ENCODE measurements at places on chromosomes 3 and 15.

GRCh38 chr3:64972793-64973192 lies 285.0 kb upstream of the ADAMTS9 start:
- peak; percentile 4 for DNase-seq

DNA sequence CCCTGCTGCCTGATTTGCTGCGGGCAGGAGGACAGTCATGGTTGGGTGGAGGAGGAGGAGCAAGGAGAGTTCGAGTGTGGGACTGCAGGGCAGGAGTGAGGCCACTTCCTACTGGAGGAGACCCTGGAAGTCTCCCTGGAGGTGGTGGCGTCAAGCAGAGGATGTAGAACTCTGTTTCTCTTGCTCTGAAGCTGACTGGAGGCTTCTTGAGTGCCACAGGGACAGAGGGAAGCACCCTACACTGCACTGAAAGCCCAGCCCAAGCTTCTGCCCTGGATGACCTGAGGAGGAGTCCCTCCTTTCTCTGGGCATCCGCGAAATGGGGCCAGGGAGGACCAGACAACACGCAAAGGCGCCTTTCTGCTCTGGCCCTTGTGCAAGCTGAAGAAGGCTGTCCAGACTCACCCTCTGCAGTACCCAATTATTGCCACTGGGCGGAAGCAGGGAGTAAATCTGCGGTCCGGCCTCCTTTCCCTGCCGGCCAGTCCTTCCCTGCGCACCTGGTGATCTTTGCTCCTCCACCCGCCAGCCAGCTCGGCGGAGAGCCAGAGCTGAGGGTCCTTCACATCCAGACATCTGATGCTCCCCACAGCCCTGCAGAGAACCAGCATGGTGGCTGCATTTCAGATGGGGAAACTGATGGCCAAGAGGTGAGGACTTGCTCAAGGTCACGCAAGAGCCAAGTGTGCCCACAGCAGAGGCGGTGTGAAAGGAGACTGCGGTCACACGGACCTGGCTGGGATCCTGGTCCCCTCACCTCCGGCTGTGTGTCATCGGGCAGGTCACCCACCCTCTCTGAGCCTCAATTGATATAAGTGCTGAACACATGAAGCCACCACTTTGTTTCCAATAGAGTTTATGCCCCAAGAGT lies 207.1 kb downstream of the TBC1D2B start:
- no peak for DNase-seq

- DNase-seq: no peak
Measured at GRCh38 chr3:159773706-159774105, 214.9 kb upstream of the IL12A start.

GRCh38 chr15:65980824-65981456 lies 111.6 kb downstream of the RAB11A start:
- DNase-seq: no peak

- DNase-seq: no peak
Measured at GRCh38 chr3:195932418-195933043, 24.2 kb upstream of the TNK2 start.

GRCh38 chr3:70250492-70250891 lies 61.9 kb downstream of the MDFIC2 start:
- DNase-seq: no peak

- no peak for DNase-seq
Measured at GRCh38 chr3:162338514-162338913, 841.9 kb downstream of the OTOL1 start.

DNA sequence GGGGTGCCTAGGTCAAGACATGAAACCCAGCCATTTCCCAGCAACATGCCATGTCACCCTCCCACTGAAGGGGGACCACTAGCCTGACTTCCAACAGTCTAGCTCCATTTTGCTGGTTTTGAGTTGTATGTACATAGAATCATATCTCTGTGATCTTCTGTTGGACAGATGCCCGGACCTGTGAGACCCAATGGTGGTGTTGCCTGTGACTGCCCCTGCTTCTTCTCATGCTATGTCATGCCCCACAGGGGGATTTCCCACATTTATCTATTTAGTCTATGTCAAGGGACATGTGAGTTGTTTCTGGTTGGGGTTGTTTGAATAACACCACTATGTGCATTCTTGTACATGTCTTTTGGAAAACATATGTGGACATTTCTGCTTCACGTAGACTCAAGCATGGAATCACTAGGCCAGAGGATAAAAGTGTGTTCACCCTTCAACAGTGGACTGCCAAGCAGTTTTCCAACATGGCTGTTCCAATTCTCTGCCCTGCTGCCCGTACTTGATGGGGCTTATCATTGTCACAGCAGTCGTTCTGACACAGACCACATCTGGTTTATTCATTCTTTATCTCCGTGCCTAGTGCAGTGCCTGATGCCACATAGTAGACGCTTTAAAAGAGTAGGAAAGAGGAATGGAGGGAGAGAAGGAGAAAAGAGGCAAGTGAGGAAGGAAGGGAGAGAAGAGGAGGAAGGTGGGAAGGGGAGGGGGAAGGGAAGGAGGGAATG lies 114.4 kb downstream of the TPRA1 start:
- DNase-seq: no peak

DNA sequence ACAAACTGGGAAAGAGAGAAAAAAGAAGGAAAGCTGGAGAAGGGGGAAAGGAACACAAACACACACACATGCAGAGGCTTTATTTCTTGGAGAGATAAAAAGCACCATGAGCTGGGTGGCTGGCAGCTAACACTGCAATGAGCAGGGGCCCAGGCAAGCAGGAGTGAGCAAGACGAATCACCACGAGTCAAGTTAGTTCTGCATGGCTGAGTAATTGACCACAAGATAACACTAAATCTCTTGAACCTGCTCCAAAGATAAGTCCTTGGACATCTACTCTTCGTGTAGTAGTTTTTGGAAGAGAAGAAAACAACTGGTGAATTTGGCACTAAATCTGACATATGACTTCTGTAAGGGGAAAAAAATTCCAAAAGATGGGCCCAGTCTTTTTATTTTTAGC lies 100.9 kb downstream of the MYO5A start:
- DNase-seq: no peak

GRCh38 chr3:182533394-182533793 lies 259.9 kb upstream of the ATP11B start:
- DNase-seq: no peak

- no peak for DNase-seq
Measured at GRCh38 chr3:49908373-49909199, 4.9 kb upstream of the MST1R start.

DNA sequence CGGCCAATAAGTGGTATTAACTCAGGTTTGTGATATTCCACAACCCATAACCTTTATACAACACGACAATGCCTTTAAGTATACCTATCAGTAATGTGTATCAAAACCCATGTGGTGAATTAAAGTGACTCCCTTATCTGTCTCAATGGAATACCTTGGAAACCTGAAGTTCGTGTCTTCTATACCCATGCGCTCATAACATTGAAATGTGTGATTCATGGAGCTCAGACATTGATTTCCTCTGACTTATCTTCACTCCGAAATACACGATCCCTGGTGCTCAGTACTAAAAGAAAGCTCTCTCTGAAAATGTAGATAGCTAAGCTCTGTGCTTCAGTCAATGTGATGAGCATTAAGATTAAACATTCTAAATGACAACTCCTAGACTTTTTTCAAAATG lies 140.3 kb downstream of the TBC1D5 start:
- DNase-seq: no peak

DNA sequence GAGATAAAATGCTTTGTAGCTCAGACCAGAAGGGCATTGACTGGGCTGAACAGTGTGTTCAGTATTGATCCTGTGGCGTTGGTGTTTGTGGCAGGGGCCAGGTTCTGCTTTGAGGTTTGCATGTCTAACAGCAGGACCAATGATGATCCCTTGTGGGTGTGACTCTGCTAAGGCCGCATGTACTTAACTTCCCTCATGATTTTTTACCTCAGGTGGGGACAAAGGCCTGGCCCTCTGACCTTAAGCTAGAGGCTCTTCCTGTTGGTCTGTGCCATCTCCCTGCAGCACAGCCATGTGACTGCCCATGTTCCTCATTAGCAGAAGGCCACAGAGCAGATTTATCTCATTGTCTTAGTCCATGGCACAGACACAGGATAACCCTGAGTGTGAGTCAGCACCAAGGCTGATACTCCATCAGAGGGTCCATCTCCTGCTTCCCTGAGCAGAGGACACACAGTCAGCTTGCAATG lies 34.3 kb upstream of the BSN start:
- no peak for DNase-seq

GRCh38 chr15:85580879-85581278 lies 200.5 kb downstream of the AKAP13 start:
- no peak for DNase-seq

- no peak for DNase-seq
Measured at GRCh38 chr3:177385831-177386301, 188.6 kb upstream of the TBL1XR1 start.

DNA sequence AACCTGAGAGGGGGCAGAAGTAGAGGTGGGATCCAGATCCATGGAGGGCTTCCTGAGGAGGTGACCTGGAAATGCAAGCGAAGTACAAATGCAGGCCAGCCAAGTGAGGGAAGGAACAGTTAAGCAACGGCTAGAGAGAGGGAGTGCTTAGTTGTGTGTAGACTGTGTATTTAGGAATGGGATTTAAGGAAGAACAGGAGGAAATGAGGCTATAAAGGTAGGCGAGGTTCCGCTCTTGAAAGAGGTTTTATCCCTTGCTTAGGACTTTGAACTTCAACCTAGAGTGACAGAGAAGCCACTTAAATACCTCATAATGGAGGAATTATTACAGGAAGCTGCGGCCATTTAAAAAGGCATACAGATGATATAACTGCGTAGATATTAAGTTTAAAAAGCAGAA lies 295.1 kb downstream of the THSD4 start:
- no peak for DNase-seq

GRCh38 chr15:52551762-52552161 lies 17.1 kb downstream of the ARPP19 start:
- no peak for DNase-seq

- no peak for DNase-seq
Measured at GRCh38 chr3:143343944-143344343, 224.4 kb downstream of the CHST2 start.

DNA sequence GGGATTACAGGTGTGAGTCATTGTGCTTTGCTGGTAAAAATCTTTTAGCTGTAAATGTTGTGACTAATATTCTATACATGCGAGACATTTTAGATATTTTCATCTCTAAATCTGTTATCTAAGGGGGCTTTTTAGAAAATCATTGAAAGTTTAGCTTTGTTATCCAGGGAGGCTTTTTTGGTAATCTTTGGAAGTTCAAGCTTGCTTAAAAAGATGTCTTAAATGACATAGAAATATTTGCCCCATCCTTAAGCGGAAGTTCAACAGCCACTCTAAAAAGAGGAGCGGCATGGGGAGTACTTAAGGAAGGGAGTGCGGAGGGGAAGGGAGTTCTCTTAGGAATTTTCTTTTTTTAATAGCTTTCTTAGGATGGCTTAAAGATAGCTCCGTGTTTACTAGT lies 26.1 kb downstream of the DNAJC13 start:
- no peak for DNase-seq

DNA sequence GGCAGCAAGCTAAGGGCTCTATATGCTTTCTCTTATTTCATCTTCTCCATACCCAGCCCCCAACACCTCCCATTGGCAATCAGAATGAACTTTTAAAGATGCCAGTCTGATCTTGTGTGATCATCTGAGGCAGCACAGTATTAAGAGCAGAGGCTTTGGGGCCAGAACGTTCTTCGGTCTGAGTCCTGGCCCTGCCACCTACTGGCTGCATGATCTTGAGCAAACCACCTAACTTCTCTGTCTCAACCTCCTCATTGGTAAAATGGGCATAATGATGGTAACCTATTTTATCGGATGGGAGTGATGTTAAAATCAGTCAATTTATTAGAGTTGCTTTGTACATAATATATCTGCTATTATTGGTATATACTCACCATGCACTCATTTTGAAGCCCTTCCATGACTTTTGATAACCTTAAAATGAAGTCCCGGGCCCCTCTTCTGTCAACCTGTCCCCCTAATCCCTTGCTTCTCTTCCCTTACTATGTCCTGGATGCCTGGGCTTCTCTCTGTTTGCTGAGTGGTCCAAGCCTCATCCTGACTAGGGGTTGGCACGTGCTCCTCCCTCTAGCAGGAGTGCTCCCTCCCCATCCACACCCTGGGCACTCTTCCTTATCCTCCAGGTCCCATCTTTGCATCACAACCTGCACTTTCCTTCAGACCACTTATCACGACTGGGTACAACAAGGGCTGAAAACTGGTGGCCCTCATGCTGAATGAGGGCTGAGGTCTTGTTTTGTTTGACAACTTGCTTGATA lies 6.3 kb downstream of the EFCAB12 start:
- DNase-seq: no peak

DNA sequence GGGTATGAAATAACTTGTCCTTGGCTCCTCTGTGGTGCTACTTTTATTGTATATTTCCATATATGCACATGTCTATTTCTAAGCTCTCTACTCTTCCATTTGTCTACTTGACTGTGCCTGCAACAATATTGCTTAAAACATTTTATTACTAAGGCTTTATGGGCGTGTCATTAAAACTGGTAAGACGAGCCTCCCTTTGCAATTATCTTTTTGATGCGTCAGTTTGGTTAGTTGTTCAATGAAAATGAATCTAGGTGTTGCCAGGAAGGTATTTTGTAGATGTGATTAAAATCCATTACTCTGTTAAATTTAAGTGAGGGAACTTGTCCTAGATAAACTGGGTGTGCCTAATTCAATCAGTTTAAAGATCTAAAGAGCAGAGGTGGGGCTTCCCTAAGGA lies 12.9 kb upstream of the TRA2B start:
- no peak for DNase-seq

- DNase-seq: no peak
Measured at GRCh38 chr3:172692751-172693338, 18.0 kb downstream of the NCEH1 start.

DNA sequence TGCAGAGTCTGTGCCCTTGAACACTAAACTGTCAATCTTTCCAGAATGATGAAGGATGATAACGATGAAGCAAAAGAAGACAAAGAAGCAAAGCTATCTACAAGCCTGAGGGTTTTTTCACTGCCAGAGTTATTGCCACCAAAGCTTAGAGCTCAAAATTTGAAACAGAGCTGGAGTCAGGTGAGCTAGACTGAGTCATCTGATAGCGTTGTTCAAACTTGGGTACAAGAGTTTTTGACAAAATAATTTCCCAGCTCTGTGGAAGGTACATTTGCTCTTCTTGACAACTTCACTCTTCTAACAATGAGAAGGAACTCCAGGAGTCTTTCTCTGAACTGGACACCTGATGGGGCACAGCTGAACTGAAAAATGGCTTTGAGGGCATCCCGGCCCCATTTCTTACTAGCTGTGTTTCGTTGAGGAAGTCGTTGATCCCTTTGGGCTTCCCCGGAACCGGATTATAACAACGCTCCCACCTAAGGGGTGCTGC lies 715 bp downstream of the MCCC1 start:
- no peak for DNase-seq

DNA sequence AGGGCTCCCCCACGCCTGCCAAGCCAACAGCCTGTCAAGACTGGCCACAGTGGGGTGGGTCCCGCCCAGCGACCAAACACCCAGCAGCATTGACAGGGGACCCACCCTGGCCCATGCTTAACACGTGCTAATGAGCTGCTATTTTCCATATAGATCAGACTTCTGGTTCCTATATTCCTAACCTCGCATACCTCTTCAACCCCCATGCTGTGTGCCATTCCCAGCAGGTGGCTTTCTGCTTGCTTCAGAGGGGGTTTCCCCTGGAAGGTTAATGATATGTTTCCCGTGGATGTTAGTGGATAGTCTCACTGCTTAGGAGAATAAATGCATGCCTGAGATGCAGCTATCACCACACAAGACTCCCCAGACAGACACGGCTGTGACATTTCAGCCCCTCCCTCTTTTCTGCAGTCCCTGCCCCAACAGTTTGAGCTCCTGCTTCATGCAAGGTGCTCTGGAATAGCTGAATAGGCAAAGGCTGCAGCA lies 37.9 kb upstream of the MGLL start:
- DNase-seq: no peak

Data from SIG-M5 (cell line).